ENCODE measurements at places on chromosomes 2 and 18. TPM values are rescaled to one million over a fixed set of nuclear protein-coding genes. Genes with fewer than 3 reads are reported as not detected.

The PROKR1 gene
- not detected for total RNA-seq

The GREB1 gene
- total RNA-seq: 2.3 TPM

The DNAH6 gene
- 6.3 TPM for total RNA-seq

The NYAP2 gene
- total RNA-seq: 1.1 TPM

The C2orf81 gene
- 10.0 TPM for total RNA-seq

The AMER3 gene
- not detected for total RNA-seq

The NDC80 gene
- total RNA-seq: 1.1 TPM

The NOL4 gene
- total RNA-seq: 0.56 TPM

The GALNT13 gene
- total RNA-seq: 2.4 TPM

The MLPH gene
- 394 TPM for total RNA-seq

The CKAP2L gene
- 1.3 TPM for total RNA-seq

The AGBL5 gene
- total RNA-seq: 18.9 TPM

The LYG2 gene
- not detected for total RNA-seq

The COL6A3 gene
- 114 TPM for total RNA-seq

The RTKN gene
- total RNA-seq: 27.5 TPM

Measured in lower lobe of right lung (tissue), 2 donors.